GM23248 (cell line): ENCODE measurements at places on chromosomes 5 and 9. TPM values are rescaled to one million over a fixed set of nuclear protein-coding genes. Genes with fewer than 3 reads are reported as not detected.

GRCh38 chr5:83368835-83369234 lies 102.7 kb upstream of the VCAN start:
- DNase-seq = peak; percentile 60

- no peak for DNase-seq
These were observed 11.4 kb upstream of the SYNPO start for GRCh38 chr5:150628936-150629485.

- no peak for DNase-seq
These were observed 3.4 kb upstream of the AMBP start for GRCh38 chr9:114081441-114082016.

DNA sequence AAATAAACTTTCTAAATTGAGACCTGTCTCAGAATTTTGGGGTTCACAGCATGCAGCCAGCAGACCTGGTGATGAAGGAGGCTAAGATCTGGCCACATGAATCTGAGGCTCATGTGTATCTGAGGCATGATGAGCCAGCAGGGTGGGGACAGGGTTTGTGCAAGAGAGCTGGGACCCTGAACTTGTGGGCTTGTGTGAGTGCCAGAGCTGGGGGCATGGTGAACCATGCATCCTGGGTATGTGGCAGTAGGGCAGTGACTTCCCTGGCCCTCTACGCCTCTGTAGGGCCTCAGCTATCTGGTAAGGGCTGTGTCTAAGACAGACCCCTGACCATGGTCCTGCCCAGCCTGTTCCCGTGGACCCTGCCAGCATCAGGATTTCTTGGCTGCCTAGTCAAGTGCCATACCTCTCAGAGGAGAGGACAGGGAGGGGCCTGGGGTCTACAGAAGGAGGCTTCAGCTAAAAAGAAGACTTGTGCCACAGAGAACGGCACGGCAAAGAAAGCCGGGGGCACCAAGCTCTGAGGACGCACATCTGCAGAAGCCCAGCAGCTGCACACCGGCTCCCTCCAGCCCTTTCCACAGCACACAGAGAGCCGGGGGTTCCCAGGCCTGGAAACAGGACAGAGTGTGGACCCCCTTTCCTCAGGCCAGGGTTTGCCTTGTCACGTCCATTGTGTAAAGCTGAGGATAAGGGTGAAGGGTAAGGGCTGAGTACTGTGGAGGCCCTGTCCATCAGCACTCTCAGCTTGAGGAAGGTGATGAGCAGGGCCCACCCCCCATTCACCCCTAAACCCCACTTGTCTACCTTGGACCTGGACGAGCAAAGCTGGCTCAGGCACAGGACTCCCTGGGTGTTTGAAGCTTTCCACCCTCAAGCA lies 130.1 kb downstream of the MRPL36 start:
- no peak for DNase-seq

DNA sequence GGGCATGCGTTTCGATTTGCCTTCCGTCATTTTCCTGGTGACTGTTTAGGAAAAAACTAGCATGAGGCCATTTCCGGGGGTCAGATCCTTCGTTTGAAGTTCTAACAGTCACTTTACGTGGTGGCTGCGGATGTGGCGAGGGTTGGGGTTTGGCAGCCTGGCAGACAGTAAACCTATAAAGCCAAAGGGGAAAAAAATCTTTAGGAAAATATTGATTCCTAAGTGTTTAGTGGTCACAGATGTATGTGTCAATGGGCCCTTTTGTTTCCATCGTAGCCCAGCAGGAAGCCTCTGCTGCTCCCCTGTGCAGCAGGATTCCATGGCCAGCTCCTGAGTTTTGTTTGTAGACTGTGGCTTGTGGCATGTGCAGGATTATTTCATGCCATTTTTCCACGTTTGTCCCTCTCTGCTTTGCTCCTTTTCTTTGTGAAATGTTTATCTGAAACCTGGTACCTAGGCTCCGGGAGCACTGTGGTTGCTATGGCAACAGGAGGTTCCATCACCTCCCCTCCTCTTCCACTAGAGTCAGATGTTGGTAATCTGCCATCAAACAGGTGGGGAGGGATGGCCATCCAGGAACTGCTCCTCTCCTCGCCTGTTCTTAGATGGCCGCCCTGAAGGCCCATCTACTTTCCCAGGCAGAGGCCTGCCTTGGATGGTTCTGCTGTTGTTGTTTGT lies 202.3 kb downstream of the AOPEP start:
- no peak for DNase-seq

DNA sequence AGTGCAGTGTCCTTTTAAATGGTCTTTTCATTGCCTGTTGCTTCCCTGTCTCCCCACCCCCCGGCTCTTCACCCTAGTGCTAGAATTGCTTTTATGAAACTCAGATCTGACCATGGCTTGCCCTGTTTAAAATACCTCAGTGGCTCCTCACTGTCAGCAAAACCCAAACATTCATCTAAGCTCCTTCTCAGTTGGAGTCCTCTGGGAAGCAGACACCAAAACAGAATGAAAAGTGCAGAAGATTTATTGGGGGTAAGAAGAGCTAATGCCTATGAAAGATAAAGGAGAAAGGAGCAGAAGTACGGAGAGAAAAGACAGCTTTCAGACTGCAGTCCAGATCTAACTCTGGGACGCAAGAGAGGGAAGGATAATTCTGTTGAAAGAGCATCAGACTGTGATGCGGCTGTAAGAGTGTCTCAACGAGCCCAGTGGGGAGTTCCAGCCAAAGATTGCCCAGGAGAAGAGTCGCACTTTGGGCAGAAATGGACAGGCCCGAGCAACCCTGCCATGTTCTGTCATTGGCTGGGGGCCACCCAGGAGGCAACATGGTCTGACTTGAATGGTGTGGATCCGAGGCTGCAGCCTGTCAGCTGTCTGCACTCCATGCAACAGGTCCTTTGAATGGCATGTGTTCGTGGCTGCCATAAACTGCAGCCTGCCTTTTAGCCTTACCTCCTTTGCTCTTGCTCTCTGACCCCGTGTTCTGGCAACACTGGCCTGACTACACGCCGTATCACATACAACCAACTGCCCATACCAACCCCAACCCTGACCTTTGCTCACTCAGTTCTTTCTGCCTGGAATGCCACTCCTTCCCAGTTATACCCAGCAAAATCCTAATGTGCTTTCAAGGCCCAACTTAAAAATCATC lies 55.9 kb downstream of the IRF1 start:
- no peak for DNase-seq

- DNase-seq = no peak
These were observed 265.9 kb downstream of the ICE1 start for GRCh38 chr5:5688194-5688924.

FCN2 gene
- polyA plus RNA-seq = not detected in 2 replicates

KIF4B gene
- not detected in 2 replicates for polyA plus RNA-seq
